ENCODE measurements at places on chromosomes 11 and 22. TPM values are rescaled to one million over a fixed set of nuclear protein-coding genes. Genes with fewer than 3 reads are reported as not detected.

PLAAT3 gene
- 1.8 TPM for total RNA-seq

KRTAP5-1 gene
- total RNA-seq: not detected

OR8G5 gene
- not detected for total RNA-seq

MMP10 gene
- 2.5 TPM for total RNA-seq

MMP13 gene
- total RNA-seq: 0.35 TPM

DUSP8 gene
- total RNA-seq: 1.2 TPM

All from mammary epithelial cell (primary cell).